CD4-positive, CD25-positive, alpha-beta regulatory T cell (primary cell): ENCODE measurements at places on chromosomes 6 and 20. TPM values are rescaled to one million over a fixed set of nuclear protein-coding genes. Genes with fewer than 3 reads are reported as not detected.

DNA sequence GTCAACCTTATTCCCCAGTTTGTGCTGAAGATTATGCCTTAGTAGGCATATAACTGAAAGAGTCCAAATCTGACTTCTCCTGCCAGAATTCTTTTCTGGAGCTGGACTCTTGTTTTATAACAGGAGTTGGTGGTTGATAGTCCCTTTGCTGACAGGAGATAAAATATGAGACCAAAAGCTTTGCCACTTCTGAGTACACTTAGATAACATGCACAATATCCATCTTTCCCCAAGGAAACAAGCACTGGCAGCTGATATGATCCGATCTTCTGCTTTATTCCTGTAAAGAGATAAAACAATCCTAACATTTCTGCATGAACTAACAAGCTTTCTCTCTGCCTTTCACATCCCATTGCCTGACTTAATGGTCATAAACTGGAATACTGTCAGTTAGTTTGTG is 1265.4 kb upstream of the ADGRB3 start:
- no peaks in the 10 kb centered on the region for H3K36me3 ChIP-seq
- DNase-seq: no peak
- no peak overlapping the region for H3K27ac ChIP-seq
- H3K27me3 ChIP-seq: no peaks in the 10 kb centered on the region
- no peaks in the 10 kb centered on the region for H3K4me1 ChIP-seq
- no peak overlapping the region for H3K4me3 ChIP-seq

GRCh38 chr6:108312605-108313004 is 17.8 kb downstream of the AFG1L start:
- H3K27me3 ChIP-seq: no peaks in the 10 kb centered on the region
- H3K4me1 ChIP-seq: no peaks in the 10 kb centered on the region
- H3K4me3 ChIP-seq: no peak overlapping the region
- no peak for DNase-seq
- no peak overlapping the region for H3K27ac ChIP-seq

DNA sequence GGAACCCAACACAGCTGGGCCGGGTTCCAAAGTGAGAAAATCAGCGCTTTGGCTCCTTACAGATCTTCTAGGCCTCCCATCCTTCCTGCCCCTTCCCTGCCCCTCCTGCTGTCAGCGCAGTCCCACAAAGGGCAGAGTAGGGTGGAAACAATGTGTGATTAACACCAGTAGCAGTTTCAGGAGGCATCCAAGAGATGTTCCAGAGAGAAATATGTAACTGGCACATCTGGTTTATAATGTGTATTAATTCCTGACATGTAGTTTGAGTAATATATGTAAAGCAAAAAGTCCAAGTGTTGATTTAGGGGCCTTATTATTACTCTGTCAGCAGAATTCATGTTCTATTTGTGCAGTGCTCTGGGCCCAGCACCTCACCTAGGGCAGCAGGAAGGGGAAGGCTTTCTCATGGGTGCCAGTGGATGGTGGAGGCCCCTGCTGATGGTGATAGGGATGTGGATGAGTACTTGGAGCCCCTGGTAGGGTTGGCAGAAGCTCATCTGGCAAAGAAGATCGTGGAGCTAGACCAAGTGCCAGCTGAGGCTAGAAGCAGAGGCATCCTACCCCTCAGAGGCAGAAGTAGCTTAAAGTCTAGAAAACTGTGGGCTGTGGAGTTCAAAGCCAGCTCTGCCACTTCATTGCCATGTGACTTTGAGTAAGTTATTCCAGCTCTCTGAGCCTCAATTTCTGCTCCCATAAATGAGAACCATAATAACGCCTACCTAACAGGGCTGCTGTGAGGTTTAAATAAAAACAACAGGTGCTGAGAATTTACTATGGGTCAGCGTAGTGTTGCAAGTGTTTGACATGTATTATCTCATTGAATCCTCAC is 22.4 kb upstream of the RALY start:
- H3K27me3 ChIP-seq: peaks cover under 1% of the 10 kb centered on the region
- H3K27ac ChIP-seq: no peak overlapping the region
- no peak for DNase-seq
- no peaks in the 10 kb centered on the region for H3K36me3 ChIP-seq

DNA sequence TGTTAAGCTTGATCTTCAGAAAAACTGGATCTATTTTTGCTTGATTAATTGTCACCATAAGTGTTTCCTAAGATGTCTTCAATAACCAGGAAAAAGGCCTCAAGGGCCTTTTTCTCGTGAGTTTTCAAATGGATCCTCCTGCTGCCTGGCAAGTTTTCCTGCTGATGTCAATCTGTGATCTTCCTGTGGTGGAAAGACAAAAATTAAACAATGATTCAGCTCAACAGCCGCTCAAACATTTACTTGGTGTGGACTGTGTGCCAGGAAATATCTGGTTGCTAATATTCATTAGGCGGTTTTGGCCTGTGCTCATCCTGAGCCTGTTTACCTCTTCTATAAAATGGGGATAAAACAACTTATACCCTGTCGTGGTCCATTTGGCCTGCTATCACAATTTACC is 35.4 kb upstream of the SSTR4 start:
- peaks cover 3% of the 10 kb centered on the region for H3K27me3 ChIP-seq
- no peak overlapping the region for H3K27ac ChIP-seq
- H3K4me1 ChIP-seq: no peaks in the 10 kb centered on the region
- DNase-seq: no peak

DNA sequence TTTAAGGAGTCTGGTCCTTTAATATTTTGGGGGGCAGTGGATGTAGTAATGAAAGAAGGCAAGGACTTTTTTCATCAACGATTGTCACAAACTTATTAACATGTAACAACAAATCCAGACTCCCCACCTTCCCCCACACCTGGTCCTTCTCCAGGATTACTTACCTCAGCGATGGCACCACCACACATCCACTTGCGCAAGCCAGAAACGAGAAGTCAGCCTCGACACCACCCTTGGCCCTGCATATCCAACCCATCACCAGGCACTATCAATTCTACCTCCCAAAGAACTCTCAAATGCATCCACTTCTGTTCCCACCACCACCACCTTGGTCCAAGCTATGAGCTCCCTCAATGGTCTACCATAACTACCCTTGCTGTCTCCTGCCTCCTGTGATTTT is 6.6 kb downstream of the EZR start:
- peak overlapping the region; percentile 97 for H3K27ac ChIP-seq
- DNase-seq: no peak
- H3K36me3 ChIP-seq: peaks cover 66% of the 10 kb centered on the region
- peak overlapping the region; percentile 100 for H3K4me3 ChIP-seq
- no peaks in the 10 kb centered on the region for H3K27me3 ChIP-seq

GRCh38 chr6:21824431-21825177 is 231.1 kb downstream of the SOX4 start:
- H3K27me3 ChIP-seq: no peaks in the 10 kb centered on the region
- H3K4me1 ChIP-seq: no peaks in the 10 kb centered on the region
- H3K36me3 ChIP-seq: no peaks in the 10 kb centered on the region
- H3K27ac ChIP-seq: no peak overlapping the region

DNA sequence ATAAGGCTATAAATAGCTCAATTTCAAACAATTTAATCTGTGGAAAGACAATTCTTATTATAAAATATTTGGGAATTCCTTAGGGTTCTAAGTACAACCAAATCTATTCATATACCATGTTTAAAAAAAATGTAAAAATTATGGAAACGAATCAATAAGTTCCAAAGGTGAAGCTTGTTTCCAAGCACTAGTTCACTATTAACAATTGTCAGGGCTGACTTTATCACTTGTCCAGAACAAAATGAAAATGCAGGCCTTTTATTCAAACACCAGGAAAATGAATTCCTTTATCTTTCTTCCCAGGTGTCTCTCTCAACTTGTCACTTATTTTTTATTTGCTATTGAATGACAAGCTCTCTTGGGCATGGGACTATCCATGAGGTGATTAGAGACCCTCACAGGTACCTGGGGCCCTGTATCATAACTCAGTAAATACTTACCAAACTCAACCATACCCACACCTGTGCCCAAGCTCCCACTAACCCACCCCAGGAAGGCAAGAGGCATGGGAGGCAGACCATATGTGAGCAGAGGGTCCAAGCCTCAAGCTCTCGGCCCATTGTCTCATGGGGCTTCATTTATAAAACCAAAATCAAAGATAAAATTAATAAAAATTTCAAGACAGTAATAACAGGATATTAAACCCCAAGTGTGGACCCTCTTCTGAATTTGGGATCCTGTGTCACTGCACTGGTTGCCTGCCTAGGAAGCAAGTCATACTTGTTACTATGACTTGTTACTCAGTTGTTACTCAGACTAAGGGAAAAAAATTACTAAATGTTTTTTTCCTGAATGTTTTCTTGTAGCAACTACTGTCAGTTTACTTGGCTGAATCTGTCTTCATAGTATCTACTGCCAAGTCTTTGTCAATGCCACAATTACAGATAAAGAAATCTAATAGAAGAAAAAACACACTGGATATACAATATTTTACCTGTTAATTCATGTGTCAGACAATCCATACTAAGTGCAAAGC is 54.7 kb downstream of the PTPRK start:
- no peaks in the 10 kb centered on the region for H3K27me3 ChIP-seq
- H3K4me3 ChIP-seq: no peak overlapping the region
- no peak overlapping the region for H3K27ac ChIP-seq
- H3K4me1 ChIP-seq: no peaks in the 10 kb centered on the region
- DNase-seq: no peak

- DNase-seq: no peak
- H3K36me3 ChIP-seq: no peaks in the 10 kb centered on the region
These were observed 23.0 kb downstream of the PACRG start for GRCh38 chr6:162750776-162751175.

DNA sequence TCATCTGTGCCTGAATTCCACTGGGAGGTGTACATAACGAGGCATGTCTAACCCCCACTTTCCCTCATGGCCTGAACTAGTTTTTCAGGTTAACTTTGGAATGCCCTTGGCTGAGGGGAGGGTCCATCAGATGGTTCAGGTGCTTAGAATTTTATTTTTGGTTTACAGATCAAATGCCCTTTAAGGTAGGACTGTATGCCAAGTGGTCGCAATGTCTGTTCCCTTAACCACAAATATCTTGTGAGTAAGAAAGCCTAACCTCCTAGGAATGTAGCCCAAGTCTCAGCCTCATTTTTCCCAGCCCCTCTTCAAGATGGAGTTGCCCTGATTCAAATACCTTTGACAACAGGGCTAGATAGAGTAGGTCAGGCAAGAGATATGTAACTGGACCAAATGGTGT is 78.4 kb downstream of the RNASET2 start:
- H3K27me3 ChIP-seq: no peaks in the 10 kb centered on the region
- H3K4me3 ChIP-seq: no peak overlapping the region
- no peak for DNase-seq
- H3K27ac ChIP-seq: no peak overlapping the region

Gene SLC16A10
- polyA plus RNA-seq: 32.0 TPM

Gene NKAIN4
- polyA plus RNA-seq: not detected
